Tongue (tissue), 3 donors: ENCODE measurements at places on chromosomes 3 and 15. TPM values are rescaled to one million over a fixed set of nuclear protein-coding genes. Genes with fewer than 3 reads are reported as not detected.

The FRMD5 gene
- 1.1 TPM for total RNA-seq

The GPR160 gene
- 1.3 TPM for total RNA-seq

The EIF4E3 gene
- total RNA-seq = 15.3 TPM

The MUC4 gene
- 7.8 TPM for total RNA-seq

The PLA2G4D gene
- not detected for total RNA-seq

The TF gene
- 26.7 TPM for total RNA-seq

The POLQ gene
- total RNA-seq = 3.7 TPM
